ENCODE measurements at places on chromosomes 16 and 17.

DNA sequence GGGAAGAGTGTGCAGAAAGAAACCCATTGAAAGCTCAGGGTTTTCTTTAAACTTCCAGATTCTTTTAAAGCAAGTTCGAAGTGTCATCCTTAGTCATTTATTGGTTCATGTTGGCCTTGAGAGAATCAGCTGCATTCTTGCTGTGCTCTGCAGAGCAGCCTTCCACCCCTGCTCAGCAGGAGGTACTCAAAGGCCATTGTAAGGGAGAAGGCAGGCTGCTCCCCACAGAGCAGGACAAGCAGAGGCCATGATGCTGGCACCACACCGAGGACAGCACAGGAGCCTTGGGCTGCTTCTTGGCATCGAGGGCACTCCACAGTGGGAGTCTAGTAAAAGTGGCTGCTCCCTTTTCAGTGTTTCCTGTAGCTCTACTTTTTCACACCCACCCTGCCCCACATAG, 29.6 kb downstream of the NMT1 start:
- no peak for DNase-seq

DNA sequence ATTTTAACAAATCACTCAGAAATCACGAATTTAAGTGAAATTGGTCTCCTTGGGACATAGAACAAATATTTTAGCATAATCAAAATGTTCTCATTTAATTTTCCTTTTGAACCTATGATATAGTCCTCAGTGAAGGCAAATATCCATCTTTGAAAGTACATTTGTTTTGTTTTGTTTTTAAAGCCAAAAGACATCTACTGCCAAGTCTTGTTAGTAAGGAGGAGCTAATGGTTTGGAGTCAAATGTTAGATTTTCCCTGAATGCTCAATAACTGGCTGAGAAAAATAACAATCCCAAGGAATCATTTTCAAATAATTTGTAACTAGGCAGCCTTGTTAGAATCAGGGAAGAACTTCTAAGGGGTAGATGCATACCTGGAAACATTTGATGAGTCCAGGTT, 302.9 kb upstream of the MAF start:
- no peak for DNase-seq

- no peak for DNase-seq
Measured at GRCh38 chr16:8814095-8814806, 16.6 kb downstream of the PMM2 start.

DNA sequence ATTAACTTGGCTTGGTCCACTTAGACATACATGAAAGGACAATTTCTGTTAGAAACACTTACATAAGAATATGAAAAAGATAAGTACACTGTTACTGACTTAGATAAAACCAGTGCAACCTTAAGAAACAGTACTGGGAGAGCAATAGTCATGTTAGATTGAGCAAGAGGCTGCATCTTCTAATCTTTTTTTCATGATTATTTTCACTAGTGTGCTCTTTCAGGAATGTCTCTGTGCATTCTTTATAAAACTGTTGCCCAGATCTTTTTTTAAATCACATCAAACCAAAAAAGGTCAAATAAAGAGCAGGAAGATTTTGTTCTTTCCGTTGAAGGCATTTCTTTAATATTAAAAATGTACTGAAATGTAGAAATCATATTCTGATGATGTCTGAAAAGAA, 100.7 kb upstream of the AXIN2 start:
- DNase-seq = no peak

- no peak for DNase-seq
Measured at GRCh38 chr16:73915935-73916334, 380.7 kb upstream of the PSMD7 start.

- no peak for DNase-seq
Measured at GRCh38 chr16:10876799-10877341, at the start of gene CIITA. Gene CIITA (plus strand): TSS chr16:10877202. CDS start chr16:10877331, 129 bp downstream.

- DNase-seq = no peak
Measured at GRCh38 chr16:27972500-27972899, 91.0 kb downstream of the GSG1L start.

DNA sequence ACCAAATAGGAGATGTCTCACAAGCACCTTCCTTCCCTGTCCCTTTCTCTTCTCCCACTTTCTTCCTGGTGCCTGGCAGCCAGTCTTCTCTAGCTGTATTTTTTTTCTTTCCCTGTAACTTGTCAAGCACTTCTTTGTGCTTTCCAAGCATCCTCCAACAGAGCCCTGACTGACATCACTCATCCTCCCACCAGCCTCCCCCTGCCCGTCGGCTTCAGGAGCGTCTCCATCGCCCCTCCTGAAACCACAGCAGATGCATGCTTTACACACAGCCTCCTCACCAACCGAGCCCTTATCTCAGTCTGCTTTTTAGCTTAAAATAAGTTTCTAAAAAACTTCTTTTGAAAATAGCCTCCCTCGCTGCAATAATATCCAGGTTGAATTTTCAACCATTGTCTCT, 268.7 kb upstream of the CDH5 start:
- peak; percentile 40 for DNase-seq

GRCh38 chr16:51723036-51723724, 572.1 kb upstream of the SALL1 start:
- DNase-seq = peak; percentile 49

- no peak for DNase-seq
Measured at GRCh38 chr16:69405757-69406156, 18.7 kb upstream of the CYB5B start.

DNA sequence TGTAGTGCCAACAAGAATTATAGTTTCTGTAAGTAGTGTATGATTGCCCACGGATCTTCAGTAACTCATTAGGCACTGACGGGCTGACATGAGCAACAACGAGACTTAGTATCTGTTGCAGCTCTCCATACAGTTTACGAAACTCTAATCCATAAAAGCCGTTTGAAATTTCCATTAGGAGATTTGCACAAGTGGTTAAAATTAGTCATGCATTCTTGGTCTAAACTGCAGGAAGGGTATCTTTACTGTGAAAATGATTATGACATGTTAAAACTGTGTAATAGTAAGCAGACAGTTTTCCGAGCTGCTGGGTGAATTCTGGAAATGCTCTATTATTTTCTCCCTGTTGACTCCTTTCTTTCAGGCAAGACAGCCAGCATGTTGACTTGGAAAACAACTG, 605.0 kb downstream of the WWOX start:
- no peak for DNase-seq

DNA sequence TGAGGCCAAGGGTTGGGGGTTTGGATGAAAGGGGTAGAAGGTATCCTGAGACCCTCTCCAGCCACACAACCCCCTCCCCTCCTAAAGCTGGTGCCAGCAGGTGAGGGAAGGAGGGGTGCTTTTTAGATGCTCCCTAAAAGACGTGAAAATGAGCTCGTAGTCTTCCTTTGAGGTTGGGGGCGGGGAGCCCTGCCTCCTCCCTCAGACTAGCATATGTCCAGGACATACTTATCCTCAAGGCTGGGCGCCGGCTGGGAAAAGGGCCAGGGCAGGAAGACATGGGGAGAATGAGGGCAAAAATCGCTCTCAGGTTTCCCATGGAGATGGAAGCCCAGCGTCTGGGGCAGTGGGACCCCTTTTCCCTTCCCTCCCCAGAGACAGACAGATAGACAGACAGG, 26.7 kb downstream of the SRCIN1 start:
- no peak for DNase-seq

DNA sequence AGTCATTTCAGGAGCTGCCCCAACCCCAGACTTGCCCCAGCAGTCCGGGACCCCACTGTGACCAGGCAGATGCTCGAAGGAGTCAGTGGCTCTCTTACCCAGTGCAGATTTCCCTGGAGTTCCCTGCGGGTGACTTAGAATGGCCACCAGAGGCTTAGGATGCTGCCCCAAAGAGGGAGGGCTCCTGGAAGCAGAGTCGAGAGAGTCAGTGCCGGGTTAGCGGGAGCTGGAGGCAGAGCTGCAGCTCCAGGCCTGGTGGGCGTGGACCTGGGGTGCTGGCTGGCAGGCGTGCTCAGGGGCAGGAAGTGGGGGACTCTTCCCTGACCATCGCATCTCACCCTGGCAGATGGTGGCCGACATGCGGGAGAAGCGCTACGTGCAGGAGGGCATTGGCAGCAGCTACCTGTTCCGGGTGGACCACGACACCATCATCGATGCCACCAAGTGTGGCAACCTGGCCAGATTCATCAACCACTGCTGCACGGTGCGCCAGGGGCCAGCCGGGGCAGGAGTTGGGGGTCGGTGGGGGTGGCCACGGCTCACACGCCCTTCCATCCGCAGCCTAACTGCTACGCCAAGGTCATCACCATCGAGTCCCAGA, 1.6 kb upstream of the HSD3B7 start:
- no peak for DNase-seq

GRCh38 chr17:68390888-68391545, 66.3 kb downstream of the WIPI1 start:
- no peak for DNase-seq

- DNase-seq = no peak
Measured at GRCh38 chr16:50781043-50781442, 39.2 kb downstream of the CYLD start.
